CD4-positive, alpha-beta T cell treated with Interferon gamma for 1 hour (primary cell): ENCODE measurements at places on chromosomes 1 and 21.
A peak's percentile ranks its signal among the peaks of the same experiment; 100 is the strongest.

DNA sequence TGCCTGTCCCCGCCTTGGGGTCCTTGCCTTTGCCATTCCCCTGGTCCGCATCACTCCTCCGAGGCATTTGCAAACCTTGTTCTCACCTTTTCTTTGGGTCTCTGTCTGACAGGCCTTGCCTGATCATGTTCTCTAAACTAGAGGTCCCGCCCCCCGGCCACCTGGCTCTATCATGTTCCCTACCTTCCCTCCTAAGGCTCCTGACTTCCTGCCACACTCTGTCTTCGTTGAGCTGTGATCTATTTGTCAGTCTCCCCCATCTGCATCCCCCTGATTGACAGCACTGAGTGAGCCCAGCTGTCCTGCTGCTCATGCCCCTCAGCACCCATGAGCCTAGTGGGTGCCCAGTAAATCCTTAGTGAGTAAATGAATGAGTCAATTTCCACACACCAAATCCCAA is 22.8 kb downstream of the ERG start:
- no peak for DNase-seq

DNA sequence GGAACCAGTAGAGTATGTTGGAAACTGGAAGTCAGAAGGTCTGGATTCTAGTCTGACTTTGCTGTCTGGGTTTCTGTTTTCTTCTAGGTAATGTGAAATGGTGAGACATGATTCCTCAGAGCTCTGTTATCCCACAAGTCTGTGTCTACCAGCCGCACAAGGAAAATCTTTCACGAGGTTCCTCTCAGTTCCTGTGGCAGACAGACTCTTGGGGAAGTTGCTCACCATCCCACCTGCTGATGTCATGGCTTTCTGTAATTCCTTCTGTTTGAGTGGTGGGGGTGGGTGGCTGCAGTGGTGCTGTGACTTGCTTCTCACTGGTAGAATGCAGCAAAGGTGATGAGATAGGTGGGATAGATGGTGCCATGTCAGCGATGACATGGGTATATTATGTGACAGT is 17.1 kb upstream of the SCMH1 start:
- DNase-seq, result no peak

DNA sequence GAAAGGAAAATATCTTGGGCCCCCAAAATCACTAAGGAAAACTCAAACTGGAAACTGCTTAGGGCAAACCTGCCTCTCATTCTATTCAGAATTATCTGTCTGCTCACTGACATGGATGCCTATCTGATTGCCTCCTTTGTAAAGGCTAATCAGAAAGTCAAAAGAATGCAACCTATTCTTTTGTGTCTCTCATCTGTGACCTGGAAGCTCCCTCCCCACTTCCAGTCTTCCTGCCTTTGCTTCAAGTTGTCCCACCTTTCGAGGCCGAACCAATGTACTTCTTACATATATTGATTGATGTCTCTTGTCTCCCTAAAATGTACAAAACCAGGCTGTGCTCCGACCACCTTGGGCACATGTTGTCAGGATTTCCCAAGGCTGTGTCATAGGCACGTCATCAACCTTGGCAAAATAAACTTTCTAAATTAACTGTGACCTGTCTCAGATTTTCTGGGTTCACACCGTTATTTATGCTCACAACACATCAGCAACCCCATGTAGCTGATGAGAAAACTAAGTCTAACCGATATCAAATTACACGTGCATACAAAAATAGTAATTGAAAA is 302.3 kb upstream of the NRIP1 start:
- no peak for DNase-seq

- DNase-seq, result no peak
These were observed 3.3 kb upstream of the CD1B start for GRCh38 chr1:158334526-158335212.

DNA sequence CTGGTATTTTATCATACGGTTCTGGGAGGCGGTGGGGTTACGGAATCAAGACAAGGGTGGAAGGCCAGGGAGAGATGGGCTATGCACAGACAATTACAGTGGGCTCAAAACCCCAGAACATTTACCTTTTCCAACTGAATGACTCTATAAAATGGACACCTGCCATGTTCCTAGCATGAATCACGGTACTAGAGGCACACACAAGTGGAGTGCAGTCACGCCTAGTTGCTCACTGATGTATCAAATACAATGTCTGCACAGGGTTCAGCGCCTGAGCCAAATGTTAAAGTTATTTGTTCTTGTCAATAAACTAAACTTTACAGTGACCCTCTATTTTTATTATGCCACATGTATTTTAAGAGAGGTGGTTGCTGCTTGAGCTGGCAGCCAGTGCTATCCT is 121.4 kb downstream of the ATG4C start:
- DNase-seq, result no peak

GRCh38 chr1:64199154-64199553 is 4.3 kb upstream of the UBE2U start:
- DNase-seq, result no peak

GRCh38 chr21:35857095-35857494 is 203.2 kb downstream of the SETD4 start:
- no peak for DNase-seq

GRCh38 chr21:37675202-37675801 is 241.0 kb downstream of the KCNJ6 start:
- DNase-seq, result peak; percentile 10

DNA sequence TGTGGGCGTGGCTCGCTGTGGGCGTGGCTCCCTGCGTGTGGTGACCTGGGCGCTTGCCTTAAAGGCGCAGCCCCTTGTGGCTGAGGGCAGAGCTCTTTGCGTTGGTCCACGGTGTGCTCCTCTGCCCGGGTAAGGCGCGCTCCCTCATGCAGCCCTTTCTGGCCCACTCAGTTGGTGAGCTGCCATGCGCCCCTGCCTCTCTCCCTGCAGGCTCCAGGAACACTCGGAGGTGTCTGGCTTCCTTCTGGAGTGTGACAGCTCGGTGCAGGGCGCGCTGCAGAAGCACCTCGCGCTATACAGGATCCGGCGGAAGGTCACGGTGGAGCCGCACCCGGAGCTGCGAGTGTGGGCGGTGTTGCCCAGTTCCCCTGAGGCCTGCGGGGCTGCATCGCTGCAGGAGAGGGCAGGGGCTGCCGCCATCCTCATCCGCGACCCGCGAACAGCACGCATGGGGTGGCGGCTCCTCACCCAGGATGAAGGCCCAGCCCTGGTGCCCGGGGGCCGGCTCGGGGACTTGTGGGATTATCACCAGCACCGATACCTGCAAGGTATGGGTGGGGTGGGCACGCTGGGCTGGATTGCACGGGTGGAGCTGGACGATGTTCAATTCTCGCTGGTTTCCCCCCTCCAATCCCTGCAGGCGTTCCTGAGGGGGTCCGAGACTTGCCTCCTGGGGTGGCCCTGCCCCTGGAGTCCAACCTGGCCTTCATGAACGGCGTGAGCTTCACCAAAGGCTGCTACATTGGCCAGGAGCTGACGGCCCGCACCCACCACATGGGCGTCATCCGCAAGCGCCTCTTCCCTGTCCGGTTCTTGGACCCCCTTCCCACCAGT is 9.1 kb downstream of the IBA57 start:
- peak; percentile 30 for DNase-seq

DNA sequence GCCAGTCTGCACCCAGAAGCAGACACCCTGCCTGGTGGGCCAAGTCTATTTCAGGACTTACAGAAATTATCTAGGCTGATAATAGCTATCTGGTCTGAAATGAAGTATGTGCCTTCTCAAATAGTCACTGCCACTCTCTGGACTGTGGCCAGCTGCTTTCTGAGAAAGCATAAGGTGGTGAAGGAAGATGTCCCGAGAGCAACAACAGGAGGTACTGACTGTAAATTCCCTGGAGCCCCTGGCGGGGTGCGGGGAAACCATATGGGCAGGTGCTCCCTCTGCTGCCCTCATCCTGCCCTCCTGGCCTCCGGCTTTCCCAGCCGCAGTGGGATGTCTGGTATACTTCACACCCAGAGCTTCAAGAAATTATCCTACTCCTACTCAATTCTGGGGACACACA is 86.8 kb downstream of the TGFBR3 start:
- no peak for DNase-seq

- no peak for DNase-seq
These were observed 21.5 kb downstream of the NDUFS5 start for GRCh38 chr1:39047374-39048229.

- DNase-seq, result peak; percentile 21
These were observed 5.7 kb downstream of the AGMAT start for GRCh38 chr1:15578921-15579682.

GRCh38 chr1:24635195-24635843 is 7.8 kb upstream of the SRRM1 start:
- no peak for DNase-seq

GRCh38 chr21:29157080-29157479 is 26.6 kb downstream of the MAP3K7CL start:
- no peak for DNase-seq

- DNase-seq, result no peak
These were observed 44.0 kb downstream of the OR10J1 start for GRCh38 chr1:159483501-159483900.

DNA sequence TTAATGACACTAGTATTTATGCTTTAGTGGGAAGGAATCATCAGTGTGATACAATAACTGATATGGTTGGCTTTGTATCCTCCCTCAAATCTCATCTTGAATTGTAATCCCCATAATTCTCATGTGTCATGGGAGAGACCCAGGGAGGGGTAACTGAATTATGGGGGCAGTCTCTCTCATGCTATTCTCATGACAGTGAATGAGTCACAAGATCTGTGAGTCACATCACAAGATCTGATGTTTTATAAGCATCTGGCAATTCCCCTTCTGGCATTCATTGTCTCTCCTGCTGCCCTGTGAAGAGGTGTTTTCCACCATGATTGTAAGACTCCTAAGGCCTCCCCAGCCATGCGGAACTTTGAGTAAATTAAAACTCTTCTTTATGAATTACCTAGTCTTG is 1760.3 kb downstream of the NCAM2 start:
- DNase-seq, result no peak

DNA sequence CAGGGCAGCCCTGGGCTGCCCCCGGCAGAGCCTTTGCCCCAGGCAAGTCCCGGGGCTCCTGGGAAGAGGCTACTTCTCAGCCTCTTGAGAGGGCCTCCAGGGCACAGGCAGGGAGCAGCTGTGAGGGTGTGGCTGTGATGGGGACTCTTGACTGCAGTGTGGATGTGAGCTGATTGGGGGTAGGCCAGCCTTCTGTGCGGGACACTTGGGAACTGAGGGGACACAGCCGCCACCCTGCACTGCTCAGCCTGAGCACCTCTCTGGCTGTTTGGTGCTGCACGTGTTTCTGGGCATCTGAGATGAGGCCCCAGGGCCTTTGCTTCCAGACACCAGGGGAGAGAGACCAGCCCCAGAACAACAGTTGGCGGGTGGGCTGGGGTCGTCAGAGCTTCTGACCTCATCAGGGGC is 62.1 kb downstream of the SKI start:
- DNase-seq, result no peak

DNA sequence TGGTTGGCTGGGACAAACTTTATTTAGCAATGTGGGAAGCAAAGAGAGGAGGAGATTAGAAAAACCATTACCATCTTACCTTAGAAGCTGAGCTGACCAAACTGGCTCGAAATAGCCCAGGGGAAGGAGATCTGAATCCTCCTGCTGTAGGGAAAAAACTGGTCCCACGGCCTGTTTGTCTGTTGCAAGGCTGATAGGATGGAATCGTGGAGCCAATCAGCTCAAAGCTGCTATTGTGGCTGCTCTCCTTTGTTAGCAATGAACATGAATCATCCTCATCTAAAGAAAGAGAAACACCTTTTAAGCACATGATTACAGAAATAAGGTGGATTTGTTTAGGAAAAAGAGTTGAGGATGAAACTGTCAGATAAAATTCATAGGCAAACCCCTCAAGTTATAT is 21.5 kb downstream of the CLSPN start:
- no peak for DNase-seq

DNA sequence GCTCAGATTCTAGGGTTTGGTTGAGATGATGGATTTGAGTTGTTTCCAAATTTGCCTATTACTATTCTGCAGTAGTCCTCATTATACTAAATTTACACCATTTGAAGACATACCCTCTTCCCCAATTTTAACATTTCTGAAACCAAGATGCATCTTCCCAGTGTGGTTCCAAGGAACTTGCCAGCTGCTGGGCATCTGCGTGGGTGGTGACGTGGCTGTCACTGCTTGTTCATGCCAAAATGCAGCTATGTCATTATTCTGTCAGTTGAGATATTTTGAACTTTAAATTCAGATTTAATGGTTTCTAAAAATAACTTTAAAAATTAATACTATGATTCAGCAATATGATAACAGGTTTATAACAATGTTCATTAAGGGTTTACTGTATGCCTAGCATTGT is 1.2 kb downstream of the ZFP69 start:
- no peak for DNase-seq
